Fibroblast of skin of left quadriceps (primary cell): ENCODE measurements at places on chromosomes 5 and 9.

GRCh38 chr9:78620303-78620702 is 323.4 kb downstream of the PSAT1 start:
- DNase-seq: no peak

GRCh38 chr5:179123109-179123426 is 62.9 kb downstream of the ZNF354C start:
- DNase-seq: no peak

DNA sequence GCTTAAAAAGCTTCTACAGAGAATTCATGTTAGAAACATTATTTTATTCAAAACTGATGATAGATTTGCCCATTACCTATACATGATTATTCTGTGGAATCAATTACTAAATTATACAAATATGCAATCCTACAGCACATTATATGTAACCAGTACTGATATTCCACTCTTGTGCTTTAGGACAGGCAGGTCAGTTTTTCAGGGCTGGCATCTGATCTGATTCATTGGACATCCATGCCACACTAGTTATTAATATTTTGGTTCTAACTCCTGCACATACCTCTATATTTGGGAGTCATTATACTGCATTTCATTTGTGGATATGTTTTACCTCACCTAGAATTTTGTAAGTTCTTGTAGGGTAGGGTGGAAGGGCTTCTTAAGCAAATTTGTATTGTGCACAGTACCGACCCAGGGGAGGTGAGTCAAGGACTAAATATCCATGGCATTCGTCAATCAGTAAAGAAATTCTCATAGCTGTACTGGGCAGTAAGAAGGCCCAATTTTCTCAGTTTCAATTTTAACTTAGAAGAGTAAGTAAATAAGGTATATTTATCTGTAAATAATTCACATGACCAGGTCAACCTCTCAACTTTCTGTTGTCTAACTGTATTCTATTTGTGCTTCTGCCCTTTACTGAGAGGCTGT is 33.5 kb downstream of the ELOVL7 start:
- no peak for DNase-seq

- no peak for DNase-seq
Measured at GRCh38 chr9:89544279-89544661, 46.4 kb upstream of the SEMA4D start.

DNA sequence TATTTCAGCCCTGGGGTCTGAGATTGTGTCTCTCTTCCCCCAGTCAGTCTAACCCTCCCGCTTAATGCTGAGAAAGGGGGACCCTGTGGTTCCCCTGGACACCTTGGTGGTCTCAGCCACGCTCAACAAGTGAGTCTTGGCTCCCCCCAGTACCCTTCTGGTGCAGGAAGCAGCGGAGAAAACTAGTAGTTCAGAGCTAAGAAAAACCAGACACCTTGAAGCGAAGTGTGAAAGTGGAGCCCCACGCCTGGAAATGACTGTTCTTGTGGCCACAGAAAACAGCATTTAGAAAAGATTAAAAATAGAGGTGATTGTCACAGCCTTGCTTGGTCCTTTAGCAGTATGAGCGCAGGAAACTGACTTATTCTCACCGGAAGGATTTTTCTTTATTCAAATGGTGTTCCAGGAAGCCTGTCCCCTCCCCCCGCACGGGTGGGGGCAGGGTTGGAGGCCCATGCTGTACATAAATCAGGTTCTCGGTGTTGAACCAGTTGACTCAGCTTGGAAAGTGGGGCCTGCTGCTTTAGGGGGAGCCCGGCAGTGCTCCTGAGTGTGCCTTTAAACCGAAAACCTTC is 8.1 kb downstream of the ARPC5L start:
- no peak for DNase-seq

- no peak for DNase-seq
Measured at GRCh38 chr5:179158556-179158955, 98.4 kb downstream of the ZNF354C start.

DNA sequence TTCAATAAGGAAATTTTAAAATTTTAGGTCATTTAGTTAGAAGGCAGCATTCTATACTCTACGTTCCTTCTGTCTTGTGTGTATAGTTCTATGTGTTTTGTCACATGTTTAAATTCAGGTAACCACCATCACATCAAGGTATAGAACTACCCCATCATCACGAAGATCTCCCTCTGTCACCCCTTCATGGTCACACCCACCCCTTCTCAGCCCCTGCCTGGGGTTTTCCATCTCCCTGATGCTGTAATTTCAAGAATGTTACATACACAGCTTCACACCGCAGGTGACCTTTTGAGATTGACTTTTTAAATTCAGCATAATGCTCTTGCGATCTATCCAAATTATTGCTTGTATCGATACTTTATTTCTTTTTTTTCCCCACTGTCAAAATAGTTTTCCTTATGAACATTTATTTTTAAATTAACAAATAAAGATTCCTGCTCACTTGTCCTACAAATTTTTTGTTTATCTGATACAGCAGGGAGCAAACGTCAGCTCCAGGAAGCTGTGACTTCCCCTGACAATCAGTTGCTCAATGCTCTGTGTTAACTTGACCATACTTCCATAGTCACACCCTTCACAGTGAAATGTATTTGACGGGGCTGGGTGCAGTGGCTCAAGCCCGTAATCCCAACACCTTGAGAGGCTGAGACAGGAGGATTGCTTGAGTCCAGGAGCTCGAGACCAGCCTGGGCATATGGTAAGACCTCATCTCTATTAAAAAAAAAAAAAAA is 10.2 kb downstream of the BTNL8 start:
- no peak for DNase-seq

DNA sequence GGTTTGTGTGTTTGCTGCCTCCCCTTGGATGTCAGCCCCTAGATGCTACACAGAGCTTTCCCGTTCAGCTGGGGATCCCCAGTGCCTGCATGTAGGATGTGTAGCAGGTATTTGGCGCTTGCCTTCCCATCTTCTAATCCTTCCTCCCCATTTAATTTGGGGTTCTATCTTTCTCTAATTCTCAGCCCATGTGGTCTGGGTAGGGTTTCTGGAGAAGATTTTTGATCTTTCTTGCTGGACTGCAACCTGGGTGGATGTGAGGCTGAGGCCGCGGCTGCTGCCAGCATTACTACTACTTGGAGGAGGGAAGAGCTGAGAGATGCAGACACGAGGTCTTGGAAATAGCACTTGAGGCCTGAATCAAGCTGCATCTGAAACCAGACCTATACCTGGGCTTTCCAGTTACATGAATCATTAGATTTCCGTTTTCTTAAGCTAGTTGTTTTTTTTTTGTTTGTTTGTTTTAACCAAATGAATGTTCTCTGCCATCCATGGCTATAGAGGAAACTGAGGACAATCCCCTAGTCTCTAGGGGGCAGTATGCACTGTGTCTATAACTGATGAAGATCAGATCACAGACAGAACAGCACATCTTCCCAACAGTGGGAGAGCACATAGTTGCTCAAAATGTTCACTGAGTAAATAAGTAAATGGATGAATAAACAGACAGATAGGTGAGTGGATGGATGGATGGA is 178.6 kb downstream of the FGF18 start:
- no peak for DNase-seq

GRCh38 chr5:76470976-76471375 is 67.9 kb downstream of the IQGAP2 start:
- DNase-seq: no peak

- no peak for DNase-seq
Measured at GRCh38 chr9:113887436-113887835, 11.3 kb downstream of the ZNF618 start.

GRCh38 chr9:84736081-84736480 is 66.6 kb downstream of the NTRK2 start:
- peak; percentile 42 for DNase-seq

DNA sequence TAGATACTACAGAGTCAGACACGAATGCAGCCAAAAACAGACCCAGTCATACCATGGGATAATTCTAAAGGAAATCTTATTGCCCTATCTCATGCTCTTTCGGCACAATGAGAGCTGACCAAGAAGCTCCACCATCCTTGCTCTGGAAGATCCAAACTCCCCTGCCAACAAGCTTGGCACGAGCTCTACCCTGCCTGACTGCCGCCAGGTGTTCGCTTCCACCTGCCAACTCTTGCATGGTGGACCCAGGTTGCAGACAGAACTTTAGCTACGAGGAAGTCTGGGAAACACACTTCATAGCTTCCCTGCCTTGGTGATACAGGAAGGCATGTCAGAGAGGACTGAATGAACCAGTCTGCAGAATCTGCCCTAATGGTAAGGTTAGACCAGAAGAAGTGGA is 355.0 kb downstream of the DRD1 start:
- DNase-seq: no peak

- DNase-seq: no peak
Measured at GRCh38 chr5:177595991-177596774, 3.7 kb upstream of the B4GALT7 start.

DNA sequence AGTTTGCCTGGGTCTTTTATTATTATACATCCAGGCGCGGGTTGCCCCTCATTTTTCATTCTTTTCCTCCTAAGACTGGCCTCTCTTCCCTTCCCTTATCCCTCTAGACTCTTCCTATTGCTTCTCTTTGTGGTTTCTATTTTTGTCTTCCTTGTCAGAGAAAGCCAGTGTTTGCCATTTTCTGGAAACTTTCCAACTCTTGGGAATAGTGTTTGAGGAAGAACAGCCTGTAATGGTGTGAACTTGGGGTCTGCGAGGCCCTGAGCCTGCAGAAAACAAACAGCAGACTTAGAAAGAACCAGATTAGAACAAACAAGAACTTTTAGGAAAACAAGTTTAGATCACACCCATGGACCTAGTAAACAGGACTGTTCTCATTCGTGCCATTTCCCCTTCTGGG is 15.5 kb downstream of the PRKACG start:
- no peak for DNase-seq

DNA sequence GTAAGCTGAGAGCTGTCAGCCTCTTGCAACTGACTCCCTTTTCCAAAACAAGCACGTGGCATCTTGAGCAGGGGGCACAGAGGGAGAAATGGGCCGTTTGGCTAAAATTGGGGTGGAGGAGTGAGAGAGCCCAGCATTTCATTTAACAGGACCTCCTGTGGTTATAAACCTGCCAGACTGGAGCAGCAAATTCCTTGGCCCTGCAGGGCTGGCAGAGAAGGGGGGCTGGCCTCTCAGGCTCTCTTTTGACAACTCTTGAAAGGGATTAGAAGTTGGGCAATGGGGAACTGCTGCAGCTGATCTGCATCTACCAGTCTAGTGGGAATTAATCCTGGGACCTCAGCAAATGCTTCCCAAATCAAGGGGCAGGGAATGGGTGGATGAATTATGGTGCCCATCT is 7.2 kb upstream of the POU4F3 start:
- no peak for DNase-seq

DNA sequence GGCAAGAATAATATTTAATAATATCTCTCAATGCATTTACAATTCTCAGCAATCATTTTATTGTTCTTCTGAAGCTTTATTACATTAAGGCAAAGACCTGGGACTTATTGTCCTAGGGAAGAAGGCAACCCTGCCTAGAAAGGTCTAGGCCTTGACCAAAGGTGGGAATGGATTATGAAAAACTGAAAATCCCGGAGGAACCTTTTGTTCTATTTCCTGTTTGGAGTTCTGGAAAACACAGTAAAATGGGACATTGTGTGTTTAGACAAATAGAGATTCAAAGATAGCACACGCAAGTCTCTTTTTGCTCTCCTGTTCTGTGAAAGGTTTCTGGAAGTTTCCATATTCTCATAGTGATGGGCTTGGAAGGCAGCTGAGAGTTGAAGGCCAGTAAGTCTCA is 31.1 kb downstream of the BAAT start:
- no peak for DNase-seq

- DNase-seq: no peak
Measured at GRCh38 chr9:114149181-114149580, 6.2 kb upstream of the COL27A1 start.

- peak; percentile 24 for DNase-seq
Measured at GRCh38 chr5:174306345-174307030, 261.0 kb downstream of the NSG2 start.

- DNase-seq: no peak
Measured at GRCh38 chr9:22203371-22204138, 194.4 kb upstream of the CDKN2B start.

DNA sequence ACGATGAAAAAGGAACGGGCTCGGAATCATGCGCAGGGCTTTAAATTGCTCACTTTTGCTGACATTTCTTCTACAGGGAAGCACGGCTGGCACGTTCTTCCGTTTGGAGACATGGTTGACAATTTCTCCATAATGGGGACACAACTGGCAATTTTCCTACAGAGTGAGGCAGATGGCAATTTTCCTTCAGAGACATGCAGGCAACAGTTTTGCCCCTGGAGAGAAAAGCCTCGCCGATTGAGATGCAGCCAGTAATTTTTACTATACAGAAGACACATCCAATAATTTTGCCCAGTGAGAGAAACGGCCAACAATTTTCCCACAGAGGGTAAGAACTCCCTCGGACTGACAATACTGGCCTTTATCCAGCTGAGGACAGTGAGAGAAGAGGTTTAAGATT is 90.9 kb upstream of the GPR151 start:
- DNase-seq: no peak

DNA sequence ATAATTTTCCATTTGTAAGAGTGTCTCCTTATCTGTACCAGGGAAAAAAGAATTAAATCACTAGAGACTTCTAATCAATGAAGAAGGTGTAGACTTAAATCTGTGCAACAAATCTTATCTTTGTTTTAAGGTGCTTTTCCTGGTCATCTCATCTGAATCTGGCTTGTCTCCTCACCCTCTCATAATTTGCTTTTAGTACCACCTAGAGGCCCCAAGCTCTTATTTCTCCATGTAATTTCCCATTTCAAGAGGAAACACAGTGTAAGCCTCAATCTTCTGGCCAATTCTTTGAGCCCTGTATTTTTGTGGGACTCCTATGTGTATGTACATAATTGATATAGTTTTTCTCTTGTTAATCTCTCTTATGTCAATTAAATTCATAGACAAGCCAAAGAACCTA is 1975.3 kb upstream of the CDH6 start:
- DNase-seq: no peak

DNA sequence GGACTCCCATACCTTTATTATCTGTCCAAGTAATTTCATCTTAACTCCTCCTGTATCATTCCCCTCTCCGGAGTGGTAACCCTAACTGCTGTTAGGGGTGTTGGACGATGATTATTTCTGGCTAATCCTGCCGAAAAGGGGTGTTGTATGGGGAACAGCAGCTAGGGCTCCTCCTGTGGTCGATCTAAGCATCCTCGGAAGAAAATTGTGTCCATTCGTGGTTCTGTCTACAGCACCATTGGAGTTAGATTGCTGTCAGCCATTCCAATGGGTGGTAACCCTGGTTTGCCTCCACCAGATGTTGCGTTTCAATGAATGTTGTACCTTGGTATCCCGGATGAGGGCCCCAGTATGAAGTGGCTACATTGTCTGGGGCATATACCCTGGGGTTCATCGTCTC is 35.6 kb upstream of the LMNB1 start:
- DNase-seq: no peak

GRCh38 chr5:174529925-174530681 is 194.3 kb upstream of the MSX2 start:
- no peak for DNase-seq

- no peak for DNase-seq
Measured at GRCh38 chr5:104247260-104247659, 684.7 kb upstream of the NUDT12 start.

- no peak for DNase-seq
Measured at GRCh38 chr5:7794823-7795222, 56.1 kb downstream of the CFAP90 start.

GRCh38 chr9:75197561-75197960 is 109.2 kb downstream of the OSTF1 start:
- peak; percentile 20 for DNase-seq
